Astrocyte (in vitro differentiated cells and primary cell): ENCODE measurements at places on chromosomes 3 and 15. TPM values are rescaled to one million over a fixed set of nuclear protein-coding genes. Genes with fewer than 3 reads are reported as not detected.

IL17RC gene
- 20.1 and 23.9 TPM in 2 replicates for total RNA-seq

RLBP1 gene
- not detected in 2 replicates for total RNA-seq

ITPKA gene
- 1.0 and 1.2 TPM in 2 replicates for total RNA-seq

MCTP2 gene
- 2.6 and 4.5 TPM in 2 replicates for total RNA-seq

SHC4 gene
- 2.7 and 3.7 TPM in 2 replicates for total RNA-seq
